Activated CD4-positive, alpha-beta T cell treated with anti-CD3 and anti-CD28 coated beads for 1 hour (primary cell): ENCODE measurements at places on chromosomes 12 and 14.

DNA sequence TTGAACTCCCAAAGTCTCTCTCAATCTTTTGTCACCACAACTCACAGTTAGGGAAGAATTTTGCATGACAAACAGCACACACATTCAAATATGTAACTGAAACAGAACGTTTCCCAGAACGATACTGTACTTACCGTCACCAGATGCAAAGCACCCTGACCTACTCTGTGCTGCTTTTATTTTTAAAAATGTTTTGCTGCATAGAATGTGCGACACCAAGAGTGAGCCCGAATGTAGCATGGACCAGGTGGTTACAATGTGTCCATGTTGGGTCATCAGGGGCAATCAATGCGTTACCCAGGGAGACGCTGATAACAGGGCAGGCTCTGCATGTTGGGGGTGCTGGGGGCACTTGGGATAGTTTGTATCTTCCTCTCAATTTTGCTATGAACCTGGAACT is 14.6 kb upstream of the EIF5 start:
- DNase-seq: no peak

GRCh38 chr14:30223385-30223785 is 295.7 kb upstream of the PRKD1 start:
- no peak for DNase-seq

- no peak for DNase-seq
These were observed 8.3 kb upstream of the ERBB3 start for GRCh38 chr12:56071648-56072047.

GRCh38 chr14:67569011-67569650 is 30.9 kb downstream of the PIGH start:
- no peak for DNase-seq

GRCh38 chr12:6056406-6057240 is 67.8 kb downstream of the VWF start:
- DNase-seq: no peak

DNA sequence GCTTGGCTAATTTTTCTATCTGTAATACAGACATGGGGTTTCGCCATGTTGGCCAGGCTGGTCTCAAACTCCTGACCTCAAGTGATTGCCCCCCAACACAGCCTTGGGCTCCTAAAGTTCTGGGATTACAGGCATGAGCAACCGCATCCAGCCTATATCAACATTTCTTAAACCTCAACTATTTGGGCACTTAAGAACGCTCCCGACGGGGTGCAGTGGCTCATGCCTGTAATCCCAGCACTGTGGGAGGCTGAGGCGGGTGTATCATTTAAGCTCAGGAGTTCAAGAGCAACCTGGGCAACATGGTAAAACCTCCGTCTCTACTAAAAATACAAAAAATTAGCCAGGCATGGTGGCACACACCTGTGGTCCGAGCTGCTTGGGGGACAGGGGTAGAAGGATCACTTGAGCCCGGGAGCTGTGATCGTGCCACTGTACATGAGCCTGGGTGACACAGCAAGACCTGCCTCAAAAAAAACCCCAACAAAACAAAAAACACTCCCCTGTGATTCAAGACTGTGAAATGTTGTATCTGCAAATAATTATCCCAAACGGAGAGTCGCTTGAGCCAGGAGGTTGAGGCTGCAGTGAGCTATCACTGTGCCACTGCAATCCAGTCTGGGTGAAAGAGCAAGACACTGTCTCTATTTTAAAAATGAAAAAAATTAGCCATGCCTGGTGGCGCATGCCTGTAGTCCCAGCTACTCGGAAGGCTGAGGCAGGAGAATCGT is 21.5 kb downstream of the PPTC7 start:
- no peak for DNase-seq

GRCh38 chr14:98093111-98093510 is 1178.9 kb downstream of the BCL11B start:
- no peak for DNase-seq

- DNase-seq: no peak
These were observed 632 bp downstream of the UBR7 start for GRCh38 chr14:93207468-93208308.
